Ascending aorta (tissue), 2 donors: ENCODE measurements at places on chromosomes 16 and 17. TPM values are rescaled to one million over a fixed set of nuclear protein-coding genes. Genes with fewer than 3 reads are reported as not detected.

Gene CSH1
- not detected for total RNA-seq

Gene TMEM238L
- not detected for total RNA-seq

Gene MEIOB
- total RNA-seq = not detected

Gene ASPA
- 0.11 TPM for total RNA-seq

Gene C16orf46
- not detected for total RNA-seq

Gene HLF
- 11.3 TPM for total RNA-seq

Gene CCL14
- total RNA-seq = 168 TPM

Gene MYCBPAP
- total RNA-seq = 7.9 TPM

Gene SEZ6L2
- total RNA-seq = 0.21 TPM

Gene KRT36
- not detected for total RNA-seq

Gene NXPH3
- 30.3 TPM for total RNA-seq

Gene PSMB10
- 13.9 TPM for total RNA-seq

GRCh38 chr17:6381526-6382465 is 53.1 kb downstream of the AIPL1 start:
- no peaks in the 10 kb centered on the region for H3K27me3 ChIP-seq
- H3K4me1 ChIP-seq = no peaks in the 10 kb centered on the region
- H3K36me3 ChIP-seq = no peaks in the 10 kb centered on the region

GRCh38 chr17:29576214-29577000 is 7.9 kb downstream of the TP53I13 start:
- H3K27ac ChIP-seq = no peak overlapping the region
- peaks cover 17% of the 10 kb centered on the region for H3K4me1 ChIP-seq
- DNase-seq = no peak

- H3K4me1 ChIP-seq = peaks cover 8% of the 10 kb centered on the region
- no peaks in the 10 kb centered on the region for H3K27me3 ChIP-seq
- peaks cover 13% of the 10 kb centered on the region for H3K36me3 ChIP-seq
These were observed 508 bp downstream of the FLCN start for GRCh38 chr17:17236295-17237025.

- DNase-seq = no peak
- H3K36me3 ChIP-seq = no peaks in the 10 kb centered on the region
- no peaks in the 10 kb centered on the region for H3K4me1 ChIP-seq
- H3K4me3 ChIP-seq = peak overlapping the region; percentile 32
These were observed 1.5 kb downstream of the GRIN2A start for GRCh38 chr16:10180771-10181163.

GRCh38 chr17:81287152-81287551 is 8.0 kb downstream of the SLC38A10 start:
- DNase-seq = no peak
- H3K4me3 ChIP-seq = no peak overlapping the region
- no peaks in the 10 kb centered on the region for H3K27me3 ChIP-seq

GRCh38 chr17:64951877-64952276 is 32.6 kb upstream of the LRRC37A3 start:
- no peaks in the 10 kb centered on the region for H3K27me3 ChIP-seq
- H3K36me3 ChIP-seq = no peaks in the 10 kb centered on the region
- H3K4me1 ChIP-seq = no peaks in the 10 kb centered on the region
- DNase-seq = no peak

GRCh38 chr16:89115216-89115861 is 21.7 kb downstream of the ACSF3 start:
- no peak overlapping the region for H3K4me3 ChIP-seq
- DNase-seq = peak; percentile 72
- no peak overlapping the region for H3K27ac ChIP-seq
- H3K36me3 ChIP-seq = peaks cover 86% of the 10 kb centered on the region
- H3K4me1 ChIP-seq = no peaks in the 10 kb centered on the region
- no peaks in the 10 kb centered on the region for H3K27me3 ChIP-seq

DNA sequence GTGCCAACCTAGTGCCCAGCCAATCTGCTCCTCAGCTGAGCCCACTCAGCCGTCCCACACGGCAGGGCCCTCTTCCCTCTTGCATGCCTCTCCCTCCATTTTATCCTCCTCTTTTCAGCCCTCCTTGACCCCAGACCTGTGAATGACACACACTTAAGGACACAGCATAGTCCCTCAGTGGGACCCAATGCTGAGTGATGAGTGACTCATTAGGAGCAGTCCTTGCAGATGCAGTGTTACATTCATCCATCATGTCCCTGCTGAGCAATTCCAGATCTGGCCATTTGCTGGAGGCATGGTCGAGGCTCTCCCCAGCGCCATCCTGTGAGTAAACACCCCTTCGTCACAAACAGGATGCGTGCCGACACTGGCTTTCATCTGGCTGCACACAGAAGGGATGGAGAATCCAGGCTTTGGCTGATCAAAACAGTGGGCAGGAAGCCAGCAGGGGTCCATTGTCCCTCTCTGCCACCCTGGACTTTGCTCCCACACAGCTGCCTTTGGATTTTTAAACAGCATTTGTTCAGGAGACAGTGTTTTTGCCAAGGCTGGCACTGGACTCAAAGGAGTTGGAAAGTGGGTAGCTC is 122.6 kb downstream of the AXIN2 start:
- DNase-seq = no peak
- no peaks in the 10 kb centered on the region for H3K27me3 ChIP-seq
- no peak overlapping the region for H3K4me3 ChIP-seq

- no peaks in the 10 kb centered on the region for H3K36me3 ChIP-seq
- H3K4me1 ChIP-seq = no peaks in the 10 kb centered on the region
- no peak overlapping the region for H3K27ac ChIP-seq
- no peaks in the 10 kb centered on the region for H3K27me3 ChIP-seq
These were observed 89.9 kb upstream of the ELAC2 start for GRCh38 chr17:13107676-13108235.

DNA sequence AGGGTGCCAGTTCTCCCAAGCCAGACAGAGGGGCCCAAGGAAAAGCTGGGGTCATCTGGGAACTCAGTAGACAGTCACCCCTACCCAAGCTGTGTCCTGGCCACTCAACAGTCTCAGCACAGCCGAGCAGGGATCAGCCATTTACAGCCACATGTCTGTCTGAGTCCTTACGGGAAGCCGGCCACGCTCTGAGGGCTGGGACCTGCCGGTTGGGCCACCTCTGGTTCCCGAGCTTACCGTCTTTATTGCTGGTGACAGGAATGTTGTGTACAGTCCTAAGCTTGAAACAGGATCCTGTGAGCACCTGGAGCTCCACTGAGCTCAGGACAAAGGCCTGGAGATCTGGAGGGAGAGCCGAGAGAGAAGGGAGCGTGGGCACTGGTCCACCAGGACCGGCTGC is 59.8 kb downstream of the TIMM22 start:
- H3K4me1 ChIP-seq = no peaks in the 10 kb centered on the region
- DNase-seq = no peak
- peaks cover 73% of the 10 kb centered on the region for H3K36me3 ChIP-seq
- H3K27ac ChIP-seq = peak overlapping the region; percentile 56

GRCh38 chr17:77488531-77489238 is 347.9 kb downstream of the SEC14L1 start:
- H3K27ac ChIP-seq = no peak overlapping the region
- no peaks in the 10 kb centered on the region for H3K27me3 ChIP-seq
- H3K36me3 ChIP-seq = peaks cover 47% of the 10 kb centered on the region
- no peak for DNase-seq

- H3K27ac ChIP-seq = no peak overlapping the region
- DNase-seq = no peak
- peaks cover 8% of the 10 kb centered on the region for H3K4me1 ChIP-seq
- H3K27me3 ChIP-seq = no peaks in the 10 kb centered on the region
- no peak overlapping the region for H3K4me3 ChIP-seq
These were observed 54.8 kb downstream of the OR1D5 start for GRCh38 chr17:3008336-3009288.

DNA sequence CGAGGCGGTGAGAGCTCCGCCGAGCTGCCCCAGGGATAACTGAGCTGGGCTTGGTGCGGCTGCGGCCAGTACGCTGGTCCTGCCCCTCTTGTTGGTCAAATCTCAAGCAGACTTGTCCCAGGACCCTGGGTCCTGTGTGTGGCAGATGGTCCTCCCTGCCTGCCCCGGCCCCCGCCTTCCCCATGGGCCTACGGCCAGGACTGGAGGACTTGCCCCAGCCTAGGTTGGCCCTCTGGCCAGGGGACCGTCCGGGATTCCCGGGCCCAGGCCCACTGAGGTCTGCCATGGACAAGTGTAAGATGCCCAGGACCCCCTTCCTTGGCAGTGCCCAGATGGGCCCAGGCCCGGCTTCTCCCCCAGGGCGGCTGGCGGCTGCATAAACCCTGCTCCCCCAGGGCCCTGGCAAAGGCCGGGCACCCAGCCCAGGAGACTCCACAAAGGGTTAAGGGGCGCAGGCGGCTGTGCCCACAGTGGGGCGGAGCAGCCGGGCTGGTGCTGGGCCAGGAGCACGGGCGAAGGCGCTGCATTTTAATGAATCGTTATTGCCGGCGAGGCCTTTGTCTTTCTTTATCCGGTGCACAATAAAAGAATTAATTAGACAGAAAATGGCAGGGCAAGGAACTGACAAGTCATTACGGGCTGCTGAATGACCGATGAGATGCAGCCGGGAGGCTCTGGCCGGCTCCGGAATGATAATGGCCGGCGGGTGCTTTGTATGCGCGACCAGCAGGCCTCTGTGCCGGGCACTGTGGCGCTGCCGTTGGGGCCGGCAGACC is 9.1 kb downstream of the SOX8 start:
- no peak for DNase-seq
- H3K27ac ChIP-seq = no peak overlapping the region
- peaks cover 14% of the 10 kb centered on the region for H3K4me1 ChIP-seq
- no peaks in the 10 kb centered on the region for H3K27me3 ChIP-seq
- H3K36me3 ChIP-seq = no peaks in the 10 kb centered on the region

- no peaks in the 10 kb centered on the region for H3K27me3 ChIP-seq
- no peaks in the 10 kb centered on the region for H3K36me3 ChIP-seq
- peak overlapping the region; percentile 37 for H3K27ac ChIP-seq
- no peak for DNase-seq
These were observed 88.8 kb downstream of the ZDHHC7 start for GRCh38 chr16:84922351-84923120.

GRCh38 chr17:57580055-57580739 is 164.9 kb downstream of the CCDC182 start:
- H3K4me1 ChIP-seq = no peaks in the 10 kb centered on the region
- no peak for DNase-seq
- no peak overlapping the region for H3K27ac ChIP-seq
- H3K36me3 ChIP-seq = no peaks in the 10 kb centered on the region
- H3K27me3 ChIP-seq = no peaks in the 10 kb centered on the region

DNA sequence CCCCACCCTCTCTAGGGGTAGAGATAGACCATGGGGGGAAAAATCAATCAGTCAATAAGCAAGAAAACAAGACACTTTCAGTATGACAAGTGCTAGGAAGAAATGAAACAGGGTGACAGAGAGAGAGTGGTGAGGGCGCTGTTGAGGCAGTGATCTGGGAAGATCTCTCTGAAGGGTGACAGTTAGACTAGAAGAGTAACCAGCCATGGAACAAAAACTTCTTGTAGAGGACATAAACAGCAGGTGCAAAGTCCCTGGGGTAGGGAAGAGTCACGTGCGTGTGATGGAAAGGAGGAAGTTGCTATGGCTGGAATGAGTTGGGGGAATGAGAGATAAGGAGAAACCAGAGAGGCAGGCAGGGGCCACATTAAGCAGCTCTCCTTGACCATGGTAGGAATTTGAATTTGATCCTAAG is 16.8 kb upstream of the EMP2 start:
- no peaks in the 10 kb centered on the region for H3K4me1 ChIP-seq
- H3K4me3 ChIP-seq = no peak overlapping the region
- H3K27ac ChIP-seq = no peak overlapping the region
- no peaks in the 10 kb centered on the region for H3K36me3 ChIP-seq
- no peaks in the 10 kb centered on the region for H3K27me3 ChIP-seq
- DNase-seq = no peak

- peaks cover 24% of the 10 kb centered on the region for H3K4me1 ChIP-seq
- no peaks in the 10 kb centered on the region for H3K27me3 ChIP-seq
- peaks cover 21% of the 10 kb centered on the region for H3K36me3 ChIP-seq
- no peak overlapping the region for H3K4me3 ChIP-seq
- no peak for DNase-seq
- H3K27ac ChIP-seq = peak overlapping the region; percentile 78
These were observed 6.7 kb downstream of the PCGF2 start for GRCh38 chr17:38741461-38741860.

DNA sequence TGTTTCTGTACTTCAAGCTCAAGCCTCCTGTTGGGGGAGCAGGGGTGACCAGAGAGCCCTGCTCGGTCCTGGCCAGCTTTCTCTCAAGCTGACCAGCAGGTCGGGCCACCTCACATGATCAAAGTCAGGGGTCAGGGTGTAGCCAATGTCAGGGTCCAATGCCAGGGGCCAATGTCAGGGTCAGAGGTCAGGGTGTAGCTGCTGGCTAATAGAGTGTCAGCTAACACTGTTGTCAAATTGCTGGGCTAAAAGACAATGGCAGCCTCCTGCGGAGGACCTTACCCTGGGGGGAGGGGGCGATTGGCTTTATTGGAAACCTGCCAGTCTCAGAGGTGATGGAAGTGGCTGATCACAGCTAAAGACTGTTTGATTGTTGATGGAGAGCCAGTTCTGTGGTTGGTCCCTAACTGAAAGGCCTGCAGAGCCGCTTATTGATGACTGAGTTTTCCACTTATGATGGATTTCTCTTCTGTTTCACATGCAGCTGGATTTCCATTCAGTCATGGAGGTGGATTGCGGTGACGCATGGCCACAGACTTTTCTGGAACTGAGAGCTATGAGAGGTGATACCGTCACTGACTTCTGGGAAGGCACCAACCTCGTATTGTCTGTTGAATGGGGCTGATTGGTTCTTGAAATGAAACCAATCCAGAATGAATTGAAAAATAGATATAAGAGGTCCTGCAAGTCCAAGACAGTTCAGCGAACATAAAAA is 97.4 kb upstream of the ZFHX3 start:
- DNase-seq = no peak
- H3K36me3 ChIP-seq = no peaks in the 10 kb centered on the region
- H3K27me3 ChIP-seq = no peaks in the 10 kb centered on the region
- H3K4me3 ChIP-seq = no peak overlapping the region

DNA sequence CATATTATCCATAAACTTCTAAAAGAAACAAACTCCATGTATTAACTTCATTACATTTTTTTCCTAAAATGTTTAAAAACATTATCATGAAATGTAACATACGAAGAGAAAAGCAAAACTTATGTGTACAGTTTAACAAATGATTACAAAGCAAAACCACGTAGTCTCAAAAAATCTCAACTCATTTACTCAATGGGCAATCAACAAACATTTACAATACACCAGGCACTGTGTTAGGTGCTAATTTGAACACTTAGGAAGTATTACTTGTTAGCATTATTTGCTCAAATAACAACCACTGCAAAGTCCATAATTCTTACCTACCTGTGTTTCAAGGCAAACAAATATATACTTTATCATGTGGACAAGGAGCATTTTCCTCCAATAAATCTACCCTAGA is 164.9 kb downstream of the STX8 start:
- H3K4me3 ChIP-seq = no peak overlapping the region
- no peaks in the 10 kb centered on the region for H3K36me3 ChIP-seq
- no peak overlapping the region for H3K27ac ChIP-seq
